Suprapubic skin (tissue), 4 donors: ENCODE measurements at places on chromosomes 3 and 15. TPM values are rescaled to one million over a fixed set of nuclear protein-coding genes. Genes with fewer than 3 reads are reported as not detected.

- no peak overlapping the region for H3K27ac ChIP-seq
- H3K4me1 ChIP-seq: no peaks in the 10 kb centered on the region
- DNase-seq: no peak
- peaks cover 38% of the 10 kb centered on the region for H3K36me3 ChIP-seq
- H3K4me3 ChIP-seq: no peak overlapping the region
Observed at GRCh38 chr3:113717818-113718217, 21.4 kb upstream of the USF3 start.

- H3K4me1 ChIP-seq: peaks cover 8% of the 10 kb centered on the region
- no peaks in the 10 kb centered on the region for H3K36me3 ChIP-seq
- H3K27ac ChIP-seq: no peak overlapping the region
- H3K4me3 ChIP-seq: no peak overlapping the region
- DNase-seq: no peak
Observed at GRCh38 chr3:13470894-13471574, 9.1 kb upstream of the HDAC11 start.

- DNase-seq: no peak
- no peaks in the 10 kb centered on the region for H3K36me3 ChIP-seq
- peaks cover 76% of the 10 kb centered on the region for H3K4me1 ChIP-seq
- no peak overlapping the region for H3K27ac ChIP-seq
- H3K4me3 ChIP-seq: no peak overlapping the region
Observed at GRCh38 chr3:43296565-43296964, 10.2 kb downstream of the SNRK start.

Gene TMEM40
- 47.7 TPM for total RNA-seq
